ENCODE measurements at places on chromosomes 11 and 22.

GRCh38 chr22:21712751-21713427 is 22.7 kb downstream of the YPEL1 start:
- DNase-seq: no peak

- no peak for DNase-seq
Observed at GRCh38 chr22:46584081-46584921, 35.9 kb upstream of the GRAMD4 start.

- DNase-seq: no peak
Observed at GRCh38 chr11:50187220-50187619, 154.5 kb downstream of the OR4C45 start.

- DNase-seq: no peak
Observed at GRCh38 chr11:10294290-10294953, 403 bp upstream of the SBF2 start.

- DNase-seq: no peak
Observed at GRCh38 chr11:44862558-44863101, 88.1 kb downstream of the TP53I11 start.

GRCh38 chr11:128619540-128620308 is 32.4 kb upstream of the ETS1 start:
- no peak for DNase-seq

GRCh38 chr22:32558681-32559355 is 84.2 kb downstream of the FBXO7 start:
- DNase-seq: no peak

DNA sequence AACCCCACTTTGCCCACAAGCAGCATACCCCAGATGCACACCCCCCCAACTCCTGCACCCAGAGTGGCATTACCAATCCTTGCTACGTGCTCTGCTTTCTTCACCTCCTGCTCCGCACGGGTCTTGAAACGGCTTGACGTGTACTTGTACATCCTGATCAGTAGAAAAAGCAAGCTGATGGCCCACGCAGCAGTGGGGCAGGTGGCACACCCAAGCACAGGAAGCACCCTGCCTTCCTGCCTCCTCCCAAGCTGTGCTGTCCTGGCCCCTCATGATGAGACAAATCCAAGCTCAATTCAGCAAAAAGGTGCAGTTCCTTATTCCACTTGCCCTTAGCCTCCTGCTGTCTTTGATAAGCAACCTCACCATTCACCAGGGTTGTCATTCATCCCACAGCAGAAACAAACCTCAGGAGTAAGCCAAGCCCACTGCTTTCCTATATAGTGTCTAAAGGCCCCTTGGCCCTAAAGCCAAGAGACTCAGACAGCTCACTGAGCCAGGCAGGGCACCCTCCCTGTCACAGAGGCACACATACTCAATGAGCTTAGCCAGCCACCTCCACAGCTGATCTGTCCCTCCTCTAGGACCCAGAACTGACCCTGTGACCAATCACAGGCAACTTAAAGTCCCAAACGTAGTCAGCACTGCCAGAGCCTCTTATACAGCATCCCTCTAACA is 27.8 kb downstream of the MORC2 start:
- DNase-seq: no peak

- DNase-seq: no peak
Observed at GRCh38 chr11:33867561-33867960, 24.3 kb downstream of the LMO2 start.

- no peak for DNase-seq
Observed at GRCh38 chr22:33572086-33572485, 348.2 kb downstream of the LARGE1 start.

DNA sequence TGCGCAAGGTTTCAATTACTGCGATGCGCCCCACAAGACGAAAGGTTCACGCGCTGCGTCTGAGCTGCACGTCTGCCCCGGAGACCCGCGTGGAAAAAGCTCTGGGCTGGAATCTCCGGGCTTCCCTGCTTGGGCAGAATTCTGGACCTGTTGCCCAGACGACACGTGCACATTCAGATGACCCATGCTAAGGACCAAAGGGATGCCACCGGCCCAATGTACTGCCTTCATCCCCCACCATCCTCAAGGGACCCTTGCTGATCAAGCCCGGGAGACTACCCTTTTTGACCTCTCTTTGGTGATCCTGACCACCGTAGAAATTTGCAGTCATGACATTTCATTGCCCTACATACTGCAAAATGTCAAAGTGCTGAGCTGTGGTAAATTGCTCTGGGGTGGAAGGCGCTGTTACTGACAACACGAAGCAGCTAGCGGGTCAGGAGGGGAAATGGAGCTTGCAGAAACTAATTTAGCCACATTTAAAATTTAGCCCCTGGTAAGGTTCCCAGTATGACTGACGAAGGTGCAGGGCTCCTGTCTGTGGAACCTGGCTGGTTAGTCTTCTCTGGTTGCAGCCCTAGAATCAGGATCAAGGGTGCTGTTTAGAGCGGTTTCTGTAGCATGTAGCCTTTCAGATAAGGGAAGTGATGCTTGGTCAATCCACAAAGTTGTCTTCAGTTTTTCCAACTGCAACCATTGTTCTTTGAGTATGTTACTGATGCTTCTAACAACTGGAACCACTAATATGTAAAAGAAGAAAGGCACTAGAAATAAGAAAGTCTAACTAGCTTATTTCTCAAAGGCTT is 81.9 kb downstream of the PRR5L start:
- no peak for DNase-seq

- DNase-seq: no peak
Observed at GRCh38 chr22:37032535-37033460, 13.3 kb downstream of the MPST start.

GRCh38 chr11:44065161-44065661 is 859 bp upstream of the ACCS start:
- DNase-seq: no peak

All from stimulated activated CD8-positive, alpha-beta memory T cell treated with anti-CD3 and anti-CD28 coated beads, Interleukin-4, amount 100 ng/mL, for 1 hour (primary cell).